Neuronal stem cell (in vitro differentiated cells): ENCODE measurements at places on chromosomes 11 and 22.

- H3K4me3 ChIP-seq: no peak overlapping the region
- no peak overlapping the region for H3K27ac ChIP-seq
- H3K27me3 ChIP-seq: peaks cover 48% of the 10 kb centered on the region
- H3K36me3 ChIP-seq: no peaks in the 10 kb centered on the region
Measured at GRCh38 chr22:36724836-36725235, 21.3 kb upstream of the CACNG2 start.

GRCh38 chr11:43579919-43580276 is 100.6 kb upstream of the HSD17B12 start:
- H3K4me3 ChIP-seq: peak overlapping the region; percentile 54
- H3K27ac ChIP-seq: no peak overlapping the region
- no peaks in the 10 kb centered on the region for H3K36me3 ChIP-seq
- peaks cover 48% of the 10 kb centered on the region for H3K27me3 ChIP-seq
- H3K4me1 ChIP-seq: peaks cover 32% of the 10 kb centered on the region

DNA sequence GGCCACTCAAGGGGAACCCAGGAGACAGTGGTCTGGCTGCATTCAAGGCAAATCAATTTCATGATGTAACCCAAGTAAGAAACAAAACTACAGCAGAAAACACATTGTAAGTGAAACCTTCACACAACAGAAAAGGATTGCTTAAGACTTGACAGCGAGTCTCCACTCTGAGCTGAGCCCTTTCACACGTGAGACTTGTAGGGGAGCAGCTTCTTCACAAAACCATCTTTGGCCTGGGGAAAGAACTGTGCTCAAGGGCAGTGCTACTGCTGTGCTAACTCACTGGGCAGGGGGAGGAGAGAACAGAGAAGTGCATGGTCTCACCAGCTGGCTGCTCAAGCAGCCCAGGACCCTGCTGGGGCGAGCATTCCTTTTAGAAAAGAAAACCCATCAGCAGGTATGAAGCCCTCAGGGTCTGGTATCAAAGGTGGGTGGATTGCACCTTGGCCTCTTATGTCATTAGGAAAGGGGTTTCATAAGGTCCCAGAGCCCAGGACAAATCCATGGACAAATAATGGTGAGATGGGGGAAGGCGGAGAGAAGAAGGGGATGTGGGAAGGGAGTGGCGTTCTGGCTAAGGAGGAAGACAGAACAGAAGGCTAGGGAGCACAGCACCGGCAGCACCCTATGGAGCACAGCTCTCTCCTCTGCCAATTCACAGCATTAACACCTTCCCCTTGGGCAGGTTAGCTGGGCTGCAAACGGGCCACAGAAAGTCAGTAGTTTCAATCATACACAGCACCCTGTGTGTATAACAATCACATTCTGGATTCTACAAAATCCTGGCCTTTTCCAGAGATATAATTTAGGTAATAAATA is 20.6 kb upstream of the RAPSN start:
- no peak overlapping the region for H3K4me3 ChIP-seq
- peaks cover 100% of the 10 kb centered on the region for H3K36me3 ChIP-seq
- H3K27ac ChIP-seq: peak overlapping the region; percentile 2
- no peaks in the 10 kb centered on the region for H3K27me3 ChIP-seq
- peaks cover 16% of the 10 kb centered on the region for H3K4me1 ChIP-seq

GRCh38 chr11:19878520-19878919 is 165.9 kb downstream of the NAV2 start:
- H3K4me1 ChIP-seq: peaks cover 10% of the 10 kb centered on the region
- no peak for DNase-seq
- H3K27me3 ChIP-seq: no peaks in the 10 kb centered on the region
- no peak overlapping the region for H3K27ac ChIP-seq

DNA sequence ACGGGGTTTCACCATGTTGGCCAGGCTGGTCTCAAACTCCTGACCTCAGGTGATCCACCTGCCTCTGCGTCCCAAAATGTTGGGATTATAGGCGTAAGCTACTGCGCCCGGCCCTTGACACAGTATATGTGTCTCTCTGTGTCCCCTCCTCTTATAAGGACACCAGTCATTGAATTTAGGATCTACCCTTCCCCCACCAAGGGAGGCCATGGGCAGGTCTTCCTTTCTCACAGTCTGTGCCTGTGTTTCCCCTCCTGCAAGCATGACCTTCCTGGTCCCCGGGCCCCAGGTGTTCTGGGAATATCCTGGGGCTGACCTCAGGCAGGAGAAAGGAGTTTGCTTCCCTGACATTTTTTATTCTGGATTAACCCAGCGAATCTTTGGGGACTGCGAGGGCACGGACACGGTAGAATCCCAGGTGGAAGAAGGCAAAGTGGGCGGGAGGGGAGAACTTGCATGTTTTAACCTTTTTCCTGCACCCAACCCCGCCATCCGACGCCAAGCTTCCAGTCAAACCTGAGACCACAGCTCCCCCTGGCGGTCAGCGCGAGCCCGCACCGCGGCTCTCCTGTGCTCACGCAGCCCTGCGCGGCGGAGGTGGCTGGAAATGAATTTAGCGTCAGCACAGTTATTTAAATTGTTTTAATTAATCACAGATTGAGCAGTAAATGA is 42.1 kb upstream of the ISX start:
- DNase-seq: peak; percentile 72
- H3K27me3 ChIP-seq: no peaks in the 10 kb centered on the region
- no peaks in the 10 kb centered on the region for H3K36me3 ChIP-seq
- no peak overlapping the region for H3K27ac ChIP-seq

DNA sequence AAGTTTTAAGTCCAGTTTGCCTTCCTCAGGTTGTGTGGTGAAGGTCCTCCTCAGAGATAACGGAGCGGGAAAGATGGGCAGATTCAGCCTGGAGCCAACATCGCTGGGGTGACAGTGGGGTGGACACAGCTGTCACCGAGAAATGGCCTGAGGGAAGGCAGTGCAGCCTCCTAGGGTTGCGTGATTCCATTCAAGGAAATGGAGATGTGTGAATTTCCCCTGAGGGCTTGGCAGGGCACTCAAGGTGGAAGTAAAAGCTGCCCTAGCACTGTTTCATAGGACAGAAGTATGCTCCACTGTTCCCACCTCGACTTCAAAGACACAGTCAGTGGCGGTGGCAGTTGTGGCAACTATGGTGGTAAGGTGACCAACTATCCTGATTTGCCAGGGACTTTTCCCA is 15.4 kb upstream of the CAT start:
- DNase-seq: no peak
- H3K4me3 ChIP-seq: no peak overlapping the region
- no peaks in the 10 kb centered on the region for H3K4me1 ChIP-seq
- no peaks in the 10 kb centered on the region for H3K27me3 ChIP-seq

DNA sequence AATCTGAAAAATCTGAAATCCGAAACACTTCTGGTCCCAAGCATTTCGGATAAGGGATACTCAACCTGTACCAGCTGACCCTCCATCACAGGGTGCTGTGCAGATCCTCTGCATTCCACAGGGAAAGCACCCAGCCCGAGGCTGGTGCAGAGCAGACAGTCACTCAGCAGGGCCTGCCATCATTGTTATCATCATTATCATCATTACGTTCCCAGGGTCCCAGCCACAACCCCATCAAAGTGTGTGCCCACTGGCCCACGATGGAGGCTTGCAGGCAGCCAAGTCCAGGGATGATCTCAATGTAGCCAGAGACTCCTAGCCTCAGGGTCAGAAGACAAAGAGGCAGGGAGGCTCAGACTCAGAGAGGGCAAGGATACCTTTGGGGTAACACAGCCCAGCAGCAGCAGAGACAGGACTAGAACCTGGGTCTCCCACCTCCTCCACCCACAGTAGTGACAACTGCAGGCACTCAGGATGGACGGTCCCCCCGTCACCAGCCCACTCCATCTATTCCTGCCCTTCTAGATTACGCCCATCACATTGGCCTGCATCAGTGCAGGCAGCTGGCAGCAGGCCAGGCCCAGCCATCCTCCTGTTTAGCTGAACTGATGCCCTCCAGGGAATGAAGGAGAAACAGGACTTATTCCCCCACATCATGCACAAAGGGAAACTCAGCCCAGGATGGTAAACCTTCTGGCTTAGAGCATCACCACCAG is 10.3 kb downstream of the GAL3ST1 start:
- H3K36me3 ChIP-seq: no peaks in the 10 kb centered on the region
- H3K4me3 ChIP-seq: no peak overlapping the region
- no peak for DNase-seq
- H3K27ac ChIP-seq: no peak overlapping the region
- peaks cover 6% of the 10 kb centered on the region for H3K27me3 ChIP-seq

DNA sequence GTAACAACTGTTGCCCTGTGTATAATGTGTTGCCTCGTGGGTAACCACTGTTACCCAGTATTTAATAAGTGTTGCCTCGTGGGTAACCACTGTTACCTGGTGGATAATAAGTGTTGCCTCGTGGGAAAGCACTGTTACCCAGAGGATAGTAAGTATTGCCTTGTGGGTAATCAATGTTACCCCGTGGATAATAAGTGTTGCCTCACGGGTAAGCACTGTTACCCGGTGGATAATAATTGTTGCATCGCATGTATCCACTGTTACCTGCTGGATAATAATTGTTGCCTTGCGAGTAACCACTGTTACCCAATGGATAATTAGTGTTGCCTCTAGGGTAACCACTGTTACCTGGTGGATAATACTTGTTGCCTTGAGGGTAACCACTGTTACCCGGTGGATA is 17.1 kb upstream of the NXPE4 start:
- no peak overlapping the region for H3K27ac ChIP-seq
- DNase-seq: no peak
- H3K4me1 ChIP-seq: no peaks in the 10 kb centered on the region
- no peak overlapping the region for H3K4me3 ChIP-seq
- H3K36me3 ChIP-seq: no peaks in the 10 kb centered on the region
- no peaks in the 10 kb centered on the region for H3K27me3 ChIP-seq

DNA sequence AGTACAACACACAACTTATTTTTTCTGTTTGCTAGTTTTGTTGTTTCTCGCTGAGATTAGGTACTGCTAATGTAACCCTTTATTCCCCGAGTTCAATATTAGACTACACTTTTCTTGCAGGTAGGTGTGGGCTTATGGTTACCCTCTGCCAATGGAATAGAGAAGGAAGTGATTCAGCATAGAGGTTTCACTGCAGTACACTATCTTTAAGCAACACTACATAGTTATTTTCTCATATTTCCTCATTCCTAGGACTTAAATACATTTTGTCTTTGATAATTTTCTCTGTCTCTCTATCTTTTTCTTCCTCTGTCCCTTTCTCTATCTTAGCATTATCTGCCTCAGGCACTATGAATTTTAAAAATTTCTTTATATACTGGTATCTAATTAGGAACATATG is 791.0 kb downstream of the FAM181B start:
- no peak overlapping the region for H3K27ac ChIP-seq
- no peak for DNase-seq
- H3K36me3 ChIP-seq: no peaks in the 10 kb centered on the region
- H3K27me3 ChIP-seq: no peaks in the 10 kb centered on the region
- H3K4me1 ChIP-seq: no peaks in the 10 kb centered on the region

DNA sequence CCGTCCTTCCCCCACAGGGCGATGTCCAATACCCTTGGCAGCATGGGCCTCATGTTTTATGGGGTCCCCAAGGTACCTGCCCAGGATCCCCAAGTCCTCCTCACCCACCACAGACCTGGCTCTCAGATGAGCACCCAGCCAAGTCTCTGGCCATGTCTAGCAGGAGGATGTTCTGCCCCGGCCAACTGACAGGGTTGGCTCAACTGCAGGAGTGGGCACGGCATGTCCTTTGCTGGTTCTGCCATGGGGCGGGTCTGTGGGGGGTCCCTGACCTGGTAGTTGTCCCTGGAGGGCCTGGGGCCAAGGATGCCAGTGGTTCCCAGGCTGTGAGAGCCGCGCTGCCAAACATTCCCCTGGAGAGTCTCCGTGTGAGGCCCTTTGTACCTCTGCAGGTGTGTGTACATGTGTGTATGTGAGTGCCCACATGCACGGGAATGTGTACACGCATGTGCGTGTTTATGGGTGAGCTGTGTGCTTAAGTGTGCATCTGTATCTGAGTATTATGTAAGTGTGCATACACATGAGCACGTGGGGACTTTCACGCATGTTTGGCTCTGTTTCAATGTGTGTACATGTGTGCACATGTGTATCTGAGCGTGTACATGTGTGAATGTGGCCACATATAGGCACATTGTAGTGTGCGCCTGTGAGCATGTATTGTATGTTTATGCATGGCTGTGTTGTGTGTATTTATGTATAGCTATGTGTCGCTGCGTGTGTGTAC is 85.5 kb downstream of the KCNQ1 start:
- no peaks in the 10 kb centered on the region for H3K27me3 ChIP-seq
- H3K36me3 ChIP-seq: no peaks in the 10 kb centered on the region
- H3K27ac ChIP-seq: no peak overlapping the region
- H3K4me1 ChIP-seq: peaks cover 19% of the 10 kb centered on the region
